Trophoblast cell (in vitro differentiated cells and primary cell): ENCODE measurements at places on chromosomes 5 and 9.

DNA sequence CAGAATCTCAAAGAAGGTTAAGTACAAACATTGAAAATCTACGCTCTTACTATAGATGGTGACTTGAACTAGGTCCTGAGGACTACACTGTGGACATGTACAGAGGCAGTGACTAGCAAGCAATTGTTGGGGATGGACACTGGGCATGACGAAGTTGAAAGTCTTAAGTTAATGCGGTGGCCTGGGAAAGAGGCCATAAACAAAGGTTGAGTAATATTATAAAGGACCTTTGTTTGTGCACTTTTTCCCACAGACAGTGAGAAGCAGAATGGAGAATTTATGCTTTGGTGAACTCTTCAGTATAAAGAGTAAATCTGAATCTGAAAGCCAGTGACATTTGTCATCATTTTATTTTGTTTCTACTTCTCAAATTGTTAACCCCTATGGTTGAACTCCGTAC, 15.3 kb downstream of the ALDH1A1 start:
- H3K27me3 ChIP-seq = no peaks in the 10 kb centered on the region
- H3K36me3 ChIP-seq = no peaks in the 10 kb centered on the region
- no peak for DNase-seq

GRCh38 chr9:77851882-77852595, 179.6 kb downstream of the GNAQ start:
- DNase-seq = no peak
- H3K4me1 ChIP-seq = peaks cover 2% of the 10 kb centered on the region
- peak overlapping the region; percentile 18 for H3K4me3 ChIP-seq

- peaks cover 2% of the 10 kb centered on the region for H3K4me1 ChIP-seq
- no peak overlapping the region for H3K27ac ChIP-seq
- H3K4me3 ChIP-seq = no peak overlapping the region
- peak; percentile 43 for DNase-seq
Observed at GRCh38 chr5:109905906-109906305, 216.2 kb downstream of the MAN2A1 start.

DNA sequence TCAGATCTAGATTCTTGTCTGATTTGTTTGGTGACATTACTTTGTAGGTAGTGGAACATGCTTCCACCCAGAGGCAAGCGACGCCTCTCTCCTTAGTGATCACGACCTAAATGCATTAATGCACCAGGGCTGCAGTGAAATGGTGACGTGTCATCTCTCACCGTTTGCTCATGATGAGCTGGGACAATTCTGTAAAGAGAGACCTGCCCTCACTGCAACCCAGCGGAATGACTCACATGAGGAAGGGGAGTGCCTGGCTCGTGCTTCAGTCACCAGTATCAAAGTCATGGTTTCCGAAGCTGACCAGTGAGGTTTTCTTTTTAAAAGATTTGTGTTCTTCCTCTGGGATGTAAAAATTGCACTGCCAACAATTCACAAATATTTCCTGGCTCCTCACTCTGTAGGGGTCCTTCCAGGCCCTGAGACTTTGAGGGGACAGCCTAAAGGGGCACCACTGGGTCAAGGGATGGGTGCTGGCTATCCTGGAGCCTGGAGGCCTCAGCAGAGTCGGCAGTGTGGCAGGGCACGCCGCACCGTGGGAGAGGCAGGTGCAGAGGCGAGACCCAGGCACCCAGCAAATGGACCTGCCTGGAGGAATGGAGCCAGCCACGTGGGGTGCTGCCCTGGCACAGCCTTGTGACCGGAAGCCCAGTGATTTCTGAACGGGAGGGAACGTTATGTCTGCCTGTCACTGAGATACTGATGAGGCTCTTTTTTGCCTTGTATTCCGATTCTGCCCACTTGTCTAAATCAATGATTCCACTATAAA, 17.3 kb downstream of the QSOX2 start:
- no peak overlapping the region for H3K27ac ChIP-seq
- DNase-seq = no peak
- no peaks in the 10 kb centered on the region for H3K27me3 ChIP-seq
- peaks cover 5% of the 10 kb centered on the region for H3K36me3 ChIP-seq
- no peak overlapping the region for H3K4me3 ChIP-seq
- peaks cover 1% of the 10 kb centered on the region for H3K4me1 ChIP-seq

GRCh38 chr5:88695931-88696330, 187.1 kb downstream of the MEF2C start:
- H3K36me3 ChIP-seq = no peaks in the 10 kb centered on the region
- no peak overlapping the region for H3K4me3 ChIP-seq
- H3K4me1 ChIP-seq = no peaks in the 10 kb centered on the region
- H3K27ac ChIP-seq = no peak overlapping the region
- H3K27me3 ChIP-seq = peaks cover 42% of the 10 kb centered on the region

GRCh38 chr9:135487281-135488012, 7.9 kb downstream of the PPP1R26 start:
- H3K27ac ChIP-seq = no peak overlapping the region
- H3K4me1 ChIP-seq = no peaks in the 10 kb centered on the region
- H3K27me3 ChIP-seq = no peaks in the 10 kb centered on the region
- peaks cover 47% of the 10 kb centered on the region for H3K36me3 ChIP-seq
- no peak overlapping the region for H3K4me3 ChIP-seq

DNA sequence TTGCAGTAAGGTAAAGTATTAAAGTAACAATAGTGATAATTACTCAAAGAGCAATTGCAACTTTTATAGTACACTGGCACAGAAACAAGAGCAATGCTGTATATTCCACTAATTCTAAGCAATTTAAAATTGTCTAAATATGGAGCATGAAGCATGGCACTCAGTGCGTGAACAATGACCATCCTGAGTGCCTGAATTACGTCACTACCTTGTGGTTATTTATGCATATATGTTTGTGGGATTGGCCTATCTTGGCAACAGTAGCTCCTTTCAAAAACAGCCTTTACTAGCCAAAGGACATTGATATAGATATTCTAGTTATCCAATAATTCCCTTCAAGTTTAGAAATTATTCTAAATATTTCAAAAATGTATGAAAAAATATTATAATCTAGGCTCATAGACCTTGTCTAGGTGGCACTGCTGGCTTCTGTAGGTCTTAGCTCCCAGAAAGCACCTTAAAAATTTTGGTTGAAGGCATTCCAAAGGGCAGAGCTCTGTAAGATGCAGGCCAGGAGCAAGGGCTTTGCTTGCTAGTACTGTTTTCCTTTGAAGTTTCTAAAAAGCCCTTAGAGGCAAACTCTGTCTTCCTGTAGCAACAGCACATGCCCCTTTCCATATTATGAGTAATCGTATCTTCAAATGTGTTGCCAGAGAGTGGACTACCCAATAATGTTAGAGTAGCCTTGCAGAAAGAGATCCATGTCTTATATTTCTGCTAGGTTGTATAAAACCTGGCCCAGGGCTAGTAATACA, 719.3 kb downstream of the NR2F1-AS1 start:
- H3K27ac ChIP-seq = no peak overlapping the region
- DNase-seq = no peak
- H3K36me3 ChIP-seq = no peaks in the 10 kb centered on the region

DNA sequence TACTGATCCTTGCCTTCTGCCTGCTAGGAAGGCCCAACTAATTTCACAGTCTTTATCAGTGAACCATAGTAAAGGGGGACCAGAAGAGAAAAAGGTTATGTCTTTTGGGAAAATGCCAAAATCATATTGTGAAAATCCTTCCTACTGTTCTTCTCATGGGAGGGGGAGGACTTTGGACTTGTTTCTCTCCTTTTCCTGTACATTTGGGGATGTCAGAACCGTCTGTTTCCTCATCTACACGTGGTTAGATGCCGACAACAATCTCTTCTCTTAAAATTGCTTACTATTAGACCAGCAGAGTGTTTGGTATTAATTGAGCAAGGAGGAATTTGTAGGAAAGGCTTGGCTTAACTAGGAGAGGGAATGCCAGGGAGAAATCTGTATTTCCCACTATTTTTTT, 77.2 kb downstream of the TMC1 start:
- no peak overlapping the region for H3K27ac ChIP-seq
- H3K27me3 ChIP-seq = no peaks in the 10 kb centered on the region
- no peak for DNase-seq

- no peak overlapping the region for H3K4me3 ChIP-seq
- H3K36me3 ChIP-seq = no peaks in the 10 kb centered on the region
- no peak for DNase-seq
- no peaks in the 10 kb centered on the region for H3K27me3 ChIP-seq
Observed at GRCh38 chr5:53557386-53557785, 3.1 kb upstream of the NDUFS4 start.

- H3K27me3 ChIP-seq = no peaks in the 10 kb centered on the region
- H3K4me1 ChIP-seq = no peaks in the 10 kb centered on the region
- no peak overlapping the region for H3K27ac ChIP-seq
- no peak for DNase-seq
- H3K4me3 ChIP-seq = no peak overlapping the region
Observed at GRCh38 chr5:2133080-2133479, 250.4 kb upstream of the IRX4 start.

- no peaks in the 10 kb centered on the region for H3K36me3 ChIP-seq
- H3K27me3 ChIP-seq = no peaks in the 10 kb centered on the region
- H3K4me3 ChIP-seq = no peak overlapping the region
- H3K4me1 ChIP-seq = no peaks in the 10 kb centered on the region
- no peak for DNase-seq
- H3K27ac ChIP-seq = no peak overlapping the region
Observed at GRCh38 chr5:59157068-59157467, 574.2 kb downstream of the RAB3C start.

DNA sequence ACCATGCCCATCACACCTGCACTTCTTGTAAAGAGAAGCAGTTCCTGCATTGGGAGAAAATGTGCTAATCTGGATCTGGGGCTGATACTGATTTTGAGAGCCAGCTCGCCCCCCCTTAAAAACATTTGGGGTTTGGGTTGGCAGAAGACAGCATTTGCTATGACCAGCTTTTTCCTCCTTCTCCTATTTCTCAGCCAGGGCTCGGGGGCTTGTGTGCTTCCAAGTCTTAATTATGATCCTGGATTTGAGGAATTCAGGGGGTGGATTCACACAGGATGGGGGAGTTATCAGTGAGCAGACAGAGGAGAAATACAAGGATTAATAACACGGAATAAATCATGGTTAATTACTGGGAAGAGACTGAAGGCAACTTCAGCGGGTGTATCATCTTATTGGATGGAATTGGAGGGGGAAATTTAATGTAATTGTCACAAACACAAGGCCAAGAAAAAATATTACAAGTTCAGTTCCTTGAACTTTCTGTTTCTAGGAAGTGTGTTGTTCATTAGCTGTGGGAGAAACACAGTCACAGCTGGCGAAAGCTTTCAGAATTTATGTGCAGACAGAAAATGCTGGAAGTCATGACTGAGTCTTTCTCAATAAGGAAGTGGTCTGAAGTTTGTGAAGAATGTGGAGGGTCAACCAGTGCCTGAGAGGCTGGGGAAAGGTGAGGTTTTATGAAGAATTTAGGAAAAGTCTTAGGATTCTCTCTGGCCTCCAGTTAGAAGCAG, 15.3 kb downstream of the C9orf152 start:
- peaks cover 12% of the 10 kb centered on the region for H3K4me1 ChIP-seq
- DNase-seq = peak; percentile 87
- H3K4me3 ChIP-seq = no peak overlapping the region
- peak overlapping the region; percentile 61 for H3K27ac ChIP-seq
- no peaks in the 10 kb centered on the region for H3K36me3 ChIP-seq
- H3K27me3 ChIP-seq = no peaks in the 10 kb centered on the region

GRCh38 chr5:42598311-42598710, 158.3 kb upstream of the CCDC152 start:
- no peaks in the 10 kb centered on the region for H3K27me3 ChIP-seq
- H3K4me3 ChIP-seq = no peak overlapping the region
- H3K36me3 ChIP-seq = no peaks in the 10 kb centered on the region
- DNase-seq = no peak
- H3K4me1 ChIP-seq = peaks cover 4% of the 10 kb centered on the region

- no peak overlapping the region for H3K4me3 ChIP-seq
- H3K27ac ChIP-seq = no peak overlapping the region
- DNase-seq = peak; percentile 5
- no peaks in the 10 kb centered on the region for H3K4me1 ChIP-seq
Observed at GRCh38 chr5:173205916-173206315, 29.1 kb downstream of the NKX2-5 start.

- no peaks in the 10 kb centered on the region for H3K36me3 ChIP-seq
- no peak overlapping the region for H3K4me3 ChIP-seq
- no peak overlapping the region for H3K27ac ChIP-seq
- peaks cover 70% of the 10 kb centered on the region for H3K27me3 ChIP-seq
- DNase-seq = no peak
- H3K4me1 ChIP-seq = peaks cover 10% of the 10 kb centered on the region
Observed at GRCh38 chr5:88671505-88672499, 211.2 kb downstream of the MEF2C start.

DNA sequence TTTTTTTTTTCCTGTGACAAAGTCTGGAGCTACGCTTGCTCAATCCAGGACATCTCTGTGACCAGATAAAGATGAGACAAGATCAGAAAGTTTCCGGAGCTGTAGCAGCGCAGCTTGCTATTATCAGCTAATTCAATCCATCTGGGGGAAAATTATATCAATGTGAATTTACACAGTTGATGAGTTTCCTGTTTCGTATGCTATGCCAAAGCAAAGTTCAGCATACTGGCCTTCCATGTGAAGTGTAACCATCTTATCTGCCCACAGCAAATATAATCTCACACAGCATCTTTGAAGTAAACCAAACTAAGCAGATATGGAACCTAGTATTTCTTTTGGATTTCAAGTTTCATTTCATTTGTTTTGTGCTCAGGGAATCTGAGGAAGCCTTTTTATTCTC, 1767.7 kb downstream of the EFNA5 start:
- no peaks in the 10 kb centered on the region for H3K27me3 ChIP-seq
- no peaks in the 10 kb centered on the region for H3K36me3 ChIP-seq
- DNase-seq = no peak
- no peak overlapping the region for H3K4me3 ChIP-seq
- no peaks in the 10 kb centered on the region for H3K4me1 ChIP-seq

DNA sequence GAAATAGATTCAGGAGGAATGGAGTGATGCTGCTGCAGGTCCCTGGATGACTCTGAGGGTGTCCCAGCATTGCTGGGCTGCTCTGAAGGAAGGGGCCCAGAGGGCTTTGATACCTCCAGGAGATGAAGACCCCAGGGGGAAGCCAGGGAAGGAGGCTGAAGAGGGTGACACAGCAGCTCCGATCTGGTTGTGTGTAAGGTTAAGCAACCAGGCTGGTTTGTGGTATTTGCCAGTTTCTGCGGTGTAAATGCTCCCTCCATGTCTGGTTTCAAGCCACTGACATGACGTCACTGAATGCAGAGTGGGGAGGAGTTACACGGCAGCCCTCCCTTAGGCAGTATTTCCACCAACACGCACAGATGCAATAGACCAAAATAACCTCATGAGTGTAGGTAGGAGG, 40.0 kb upstream of the ORM1 start:
- peak; percentile 71 for DNase-seq
- H3K36me3 ChIP-seq = peaks cover 37% of the 10 kb centered on the region
- peak overlapping the region; percentile 13 for H3K27ac ChIP-seq
- H3K4me1 ChIP-seq = peaks cover 39% of the 10 kb centered on the region
